NCI-H526 (cell line): ENCODE measurements at places on chromosomes 6 and 20.

- no peak for DNase-seq
Measured at GRCh38 chr6:101434601-101435000, 41.1 kb downstream of the GRIK2 start.

DNA sequence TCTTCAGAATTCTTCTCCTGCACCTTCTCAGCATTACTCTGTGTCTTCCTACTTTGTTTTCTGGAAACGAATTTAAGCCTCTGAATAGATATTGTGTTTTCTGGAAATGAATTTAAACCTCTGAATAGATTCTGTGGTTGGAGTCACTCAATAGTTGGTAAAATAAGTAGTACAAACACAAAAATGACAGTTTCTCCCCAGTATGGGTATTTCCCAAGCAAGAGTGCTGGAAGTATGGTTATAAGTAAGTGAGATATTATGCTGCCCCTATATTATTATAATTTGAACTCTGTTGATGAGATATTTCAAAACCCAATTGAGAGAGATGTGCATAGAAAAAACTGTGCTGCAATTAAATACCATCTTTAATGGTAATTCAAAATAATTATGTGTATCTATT is 94.9 kb downstream of the TINAG start:
- DNase-seq: no peak

GRCh38 chr6:165811512-165811911 is 148.5 kb upstream of the PDE10A start:
- DNase-seq: no peak

DNA sequence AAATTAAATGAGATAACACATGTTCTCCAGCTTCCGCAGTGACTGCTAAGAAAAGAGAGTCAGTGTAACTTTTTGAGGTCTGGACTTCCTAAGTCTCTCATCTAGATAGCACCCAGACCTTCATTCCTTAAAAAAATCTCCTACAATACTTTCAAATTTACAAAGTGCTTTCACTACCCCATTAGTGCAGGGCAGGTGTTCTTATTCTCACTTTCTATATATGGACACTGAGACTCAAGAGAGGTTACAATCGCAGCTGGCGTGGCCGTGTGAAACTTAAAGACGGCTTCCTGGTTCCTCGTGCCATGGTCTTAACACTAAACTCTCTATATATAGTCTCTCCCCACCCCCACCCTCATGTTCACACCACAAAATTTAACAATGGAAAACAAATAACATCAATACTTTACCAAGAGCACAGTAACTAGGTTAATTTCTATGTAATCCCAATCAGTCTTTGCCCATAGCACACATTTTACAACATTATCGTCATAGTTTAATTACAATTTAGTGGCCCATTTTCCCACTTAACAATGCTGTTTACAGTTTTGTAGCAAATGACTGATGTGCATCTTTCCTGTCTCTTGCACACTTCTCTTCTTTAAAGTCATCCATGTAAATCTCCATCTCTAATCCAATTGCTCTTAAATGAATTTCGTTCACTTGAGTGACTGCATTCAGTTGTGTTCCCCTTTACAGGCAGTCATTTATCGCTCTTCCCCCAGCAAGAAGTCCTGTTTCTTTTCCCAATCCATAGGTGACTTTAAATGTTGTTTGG is 78.8 kb upstream of the ARID1B start:
- no peak for DNase-seq

- DNase-seq: no peak
Measured at GRCh38 chr20:53244711-53245110, 272.6 kb downstream of the TSHZ2 start.

DNA sequence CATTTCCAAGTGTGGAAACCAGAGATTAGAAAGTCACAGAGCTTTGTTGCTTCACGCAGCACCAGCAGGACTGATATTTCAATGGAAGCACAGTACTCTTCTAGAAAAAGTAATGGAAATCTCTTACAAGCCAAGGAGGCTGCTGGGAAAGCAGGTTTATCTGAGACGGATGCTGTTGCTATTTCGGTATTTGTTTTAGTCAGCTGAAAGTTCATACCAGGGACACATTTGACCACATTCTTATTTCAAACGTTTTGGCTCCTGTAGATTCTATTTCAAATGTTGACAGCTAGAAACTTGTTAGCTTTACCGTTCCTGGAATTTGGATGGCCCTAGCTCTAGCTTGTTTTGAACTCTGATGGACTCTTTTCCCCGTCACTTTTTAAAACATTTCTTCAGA is 3.7 kb upstream of the TMEM242 start:
- no peak for DNase-seq

DNA sequence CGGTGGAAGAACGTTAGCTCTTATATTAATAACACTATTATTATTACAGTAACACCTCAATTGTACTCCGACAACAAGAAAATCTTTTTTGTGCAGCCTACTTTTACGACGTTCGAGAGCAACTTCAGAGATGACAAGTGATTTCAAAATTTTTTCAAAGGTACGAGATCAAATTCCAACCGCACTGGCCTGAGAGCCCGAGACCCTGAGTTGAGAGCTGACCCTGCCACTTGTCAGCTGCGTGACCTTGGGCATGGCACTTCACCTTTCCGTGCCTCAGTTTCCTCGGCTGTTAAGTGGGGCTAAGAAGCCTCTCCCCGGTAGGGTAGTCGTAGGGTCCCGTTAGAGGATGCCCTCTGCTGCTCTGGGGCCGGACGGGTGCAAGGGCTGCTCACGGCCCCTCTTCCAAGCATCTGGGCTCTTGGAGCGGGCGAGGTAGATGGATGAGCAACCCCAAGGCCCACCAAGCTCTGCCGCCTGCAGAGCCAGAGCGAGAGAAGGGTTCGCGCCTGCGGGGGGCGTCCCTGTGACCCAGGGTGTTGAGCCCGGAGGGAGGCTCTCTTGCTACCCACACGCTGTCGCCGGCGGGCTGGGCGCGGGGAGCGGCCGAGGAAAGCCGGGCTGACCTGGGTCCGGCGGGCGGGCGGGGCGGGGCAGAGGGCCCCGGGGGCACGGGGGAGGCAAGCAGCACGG is 510 bp downstream of the NDRG3 start:
- peak; percentile 23 for DNase-seq

- no peak for DNase-seq
Measured at GRCh38 chr6:21967056-21967974, 329.5 kb downstream of the PRL start.

DNA sequence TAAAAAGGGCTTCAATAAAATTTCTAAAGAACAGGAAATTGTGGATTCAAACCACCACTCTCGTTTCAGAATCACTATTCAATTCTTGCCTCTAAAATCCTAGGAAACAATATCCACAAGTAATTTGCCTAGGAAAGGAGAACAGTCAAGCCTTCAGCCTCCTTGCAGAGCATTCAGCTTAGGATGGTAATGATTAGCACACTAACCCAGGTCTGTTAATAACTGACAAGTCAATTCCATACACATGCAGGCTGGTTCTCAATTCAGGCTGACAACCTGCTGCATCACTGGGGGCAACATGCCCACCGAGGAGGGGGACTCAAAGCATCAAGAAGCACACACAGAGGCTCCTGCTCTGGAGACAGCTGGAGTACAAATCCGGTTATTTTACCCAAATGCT is 57.6 kb downstream of the GMDS start:
- no peak for DNase-seq

DNA sequence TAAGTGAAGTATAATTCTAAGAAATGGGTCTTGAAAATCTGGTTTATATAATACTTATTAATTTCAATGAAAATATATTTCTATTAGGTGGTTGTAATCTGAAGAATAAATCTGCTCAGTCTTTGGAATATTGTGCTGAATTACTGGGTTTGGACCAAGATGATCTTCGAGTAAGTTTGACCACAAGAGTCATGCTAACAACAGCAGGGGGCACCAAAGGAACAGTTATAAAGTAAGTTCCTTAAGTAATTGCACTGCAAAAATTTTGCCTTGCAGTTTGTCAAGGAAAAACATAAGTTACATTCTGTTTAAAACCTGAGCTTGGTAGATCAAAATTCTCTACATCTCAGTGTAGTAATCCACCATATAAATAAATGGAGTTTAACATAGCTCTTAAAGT is 106.0 kb downstream of the MYO6 start:
- DNase-seq: peak; percentile 64

DNA sequence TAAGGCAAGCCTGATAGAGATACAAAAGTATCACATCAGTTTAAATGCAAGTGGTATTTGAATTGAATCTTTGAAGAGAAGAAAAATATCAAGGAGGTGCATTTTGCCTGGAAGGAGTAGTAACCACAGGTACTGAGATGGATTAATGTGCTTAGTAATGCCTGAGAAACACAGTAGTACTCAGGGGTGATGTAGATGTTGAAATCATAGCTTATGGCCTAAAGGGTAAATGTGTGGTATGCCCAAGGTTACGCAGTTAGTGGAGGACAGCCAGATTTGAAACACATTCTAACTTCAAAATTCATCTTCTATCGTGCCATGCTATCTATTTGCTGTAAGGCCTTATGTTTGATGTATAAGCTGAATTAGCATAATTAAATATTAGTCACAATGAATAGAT is 55.9 kb downstream of the STXBP5 start:
- no peak for DNase-seq

DNA sequence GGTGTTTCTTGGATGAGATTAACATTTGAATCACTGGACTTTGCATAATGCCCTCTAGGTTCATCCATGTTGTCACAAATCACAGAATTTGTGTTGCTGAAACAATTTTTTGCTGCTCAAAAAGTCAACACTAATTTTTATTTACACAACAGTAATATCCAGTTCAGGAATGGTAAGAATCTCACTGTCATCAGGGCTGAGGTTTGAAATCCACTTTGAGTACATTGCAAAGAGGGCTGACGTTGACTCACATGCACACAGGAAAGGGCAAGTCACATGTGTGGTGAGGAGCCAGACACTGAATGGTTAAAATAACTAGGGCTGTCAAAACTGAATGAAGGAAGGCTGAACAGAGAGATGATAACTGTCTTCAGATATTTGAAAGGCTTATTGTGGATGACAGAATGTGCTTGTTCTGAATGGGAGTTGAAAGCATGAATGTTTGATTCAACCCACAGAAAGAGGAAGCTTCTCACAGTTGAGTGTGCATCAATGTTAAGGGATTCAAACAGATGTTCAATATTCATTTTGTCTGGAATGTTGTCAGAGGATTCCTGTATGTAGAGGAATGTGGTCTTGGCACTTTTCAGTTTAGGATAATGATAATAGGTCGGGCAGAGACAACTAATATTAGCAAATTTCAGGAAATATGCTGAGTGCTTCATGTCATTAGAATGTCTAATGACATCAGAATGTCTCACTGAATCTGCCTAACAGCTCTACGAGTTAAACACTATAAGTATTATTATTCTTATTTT is 3.6 kb upstream of the ADGRG6 start:
- DNase-seq: no peak

DNA sequence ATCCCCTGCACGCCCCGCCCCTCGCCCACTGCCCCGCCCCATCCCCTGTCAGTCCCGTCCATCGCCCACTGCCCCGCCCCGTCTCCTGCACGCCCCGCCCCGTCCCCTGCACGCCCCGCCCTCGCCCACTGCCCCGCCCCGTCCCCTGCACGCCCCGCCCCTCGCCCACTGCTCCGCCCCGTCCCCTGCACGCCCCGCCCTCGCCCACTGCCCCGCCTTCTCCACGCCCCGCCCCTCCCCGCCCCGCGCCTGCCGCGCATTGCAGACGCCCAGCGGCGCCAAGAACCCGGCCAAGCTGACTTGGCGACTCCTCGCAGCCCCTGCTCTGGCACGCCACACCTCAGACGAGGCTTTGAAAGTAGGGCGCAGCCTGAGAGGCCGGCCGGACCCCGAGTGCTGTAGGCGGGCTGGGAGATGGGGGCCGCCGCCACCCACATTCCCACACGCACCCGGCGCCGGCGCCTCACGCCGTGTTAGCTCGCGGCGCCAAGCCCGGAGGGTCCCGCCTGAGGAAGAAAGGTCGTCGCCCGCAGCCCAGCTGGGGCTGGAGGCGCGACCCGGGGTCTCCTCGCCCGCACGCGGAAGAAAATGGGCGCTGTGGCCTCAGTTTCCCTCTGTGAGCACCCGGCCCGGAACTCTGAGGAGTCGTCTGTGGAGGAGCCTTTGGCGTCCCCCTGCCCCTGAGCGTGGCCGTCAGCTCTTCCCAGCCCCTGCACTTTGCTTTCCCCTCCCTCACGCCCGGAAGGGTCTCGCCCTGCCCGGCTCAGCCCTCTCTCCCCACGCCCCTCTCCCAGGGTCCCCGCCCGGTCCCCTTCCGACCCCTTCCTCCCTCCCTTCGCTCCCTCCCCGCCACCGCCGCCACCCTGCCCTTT is at the start of gene RAD21L1:
Gene RAD21L1 (plus strand): TSS at position 262 of the 872 bp plus-strand sequence. CDS start 2,410 bp downstream, outside the sequence.
- DNase-seq: peak; percentile 44

- no peak for DNase-seq
Measured at GRCh38 chr20:53964067-53964466, 106.3 kb downstream of the BCAS1 start.

GRCh38 chr20:17698384-17698783 is 1.4 kb upstream of the BANF2 start:
- no peak for DNase-seq

GRCh38 chr20:24842918-24843715 is 106.0 kb upstream of the CST7 start:
- DNase-seq: no peak

- no peak for DNase-seq
Measured at GRCh38 chr6:130965656-130966055, 97.4 kb downstream of the EPB41L2 start.

DNA sequence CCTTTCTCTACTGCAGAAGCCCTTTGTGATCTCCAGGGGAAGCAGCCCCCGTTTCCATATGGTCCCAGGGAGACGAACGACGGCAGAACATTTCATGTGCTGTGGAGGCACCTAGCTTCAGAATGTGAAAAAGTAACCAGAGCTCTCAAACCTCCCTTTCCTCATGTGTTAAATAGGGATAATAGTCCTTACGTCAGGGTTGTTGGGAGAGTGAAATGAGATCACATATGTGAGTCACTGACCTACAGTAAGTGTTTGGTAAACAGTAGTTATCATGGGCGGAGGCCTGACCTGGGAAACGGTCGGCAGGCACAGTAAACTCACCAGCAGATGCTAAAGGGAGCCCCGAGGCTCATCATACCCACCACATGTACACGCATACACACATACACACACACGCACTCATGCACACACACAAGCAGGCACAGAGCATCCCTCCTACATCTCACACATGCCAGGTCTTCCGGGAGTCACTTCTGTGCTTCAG is 89.7 kb downstream of the LY86 start:
- peak; percentile 22 for DNase-seq

DNA sequence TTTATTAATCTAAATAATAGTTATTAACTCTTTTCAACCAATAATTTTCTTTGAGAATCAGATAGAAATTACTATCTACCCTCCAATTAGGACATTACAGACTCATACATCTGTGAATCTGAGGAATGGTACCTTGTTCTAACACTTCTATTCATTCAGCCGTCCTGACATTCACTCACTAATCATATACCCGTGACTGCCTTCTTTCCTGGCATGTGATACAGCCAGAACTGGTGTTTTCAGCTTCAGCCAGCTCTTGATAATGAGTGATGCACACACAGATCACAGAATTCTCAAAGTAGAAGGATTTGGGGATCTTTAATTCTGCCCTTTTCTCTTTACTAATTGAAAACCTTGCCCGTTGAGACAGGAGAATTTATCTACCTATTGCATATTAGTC is 499.9 kb downstream of the UTRN start:
- no peak for DNase-seq

- no peak for DNase-seq
Measured at GRCh38 chr6:30511169-30511546, 21.8 kb downstream of the HLA-E start.

- DNase-seq: no peak
Measured at GRCh38 chr20:58938078-58938477, 43.0 kb upstream of the NELFCD start.
